Spleen (tissue), 13 donors: ENCODE measurements at places on chromosomes 5 and 9. TPM values are rescaled to one million over a fixed set of nuclear protein-coding genes. Genes with fewer than 3 reads are reported as not detected.
A peak's percentile ranks its signal among the peaks of the same experiment; 100 is the strongest.

ZNG1E gene
- 53.8 TPM for polyA plus RNA-seq

PROB1 gene
- polyA plus RNA-seq: 0.33 TPM

- no peak for DNase-seq
Observed at GRCh38 chr5:159178978-159179377, 30.4 kb downstream of the RNF145 start.

DNA sequence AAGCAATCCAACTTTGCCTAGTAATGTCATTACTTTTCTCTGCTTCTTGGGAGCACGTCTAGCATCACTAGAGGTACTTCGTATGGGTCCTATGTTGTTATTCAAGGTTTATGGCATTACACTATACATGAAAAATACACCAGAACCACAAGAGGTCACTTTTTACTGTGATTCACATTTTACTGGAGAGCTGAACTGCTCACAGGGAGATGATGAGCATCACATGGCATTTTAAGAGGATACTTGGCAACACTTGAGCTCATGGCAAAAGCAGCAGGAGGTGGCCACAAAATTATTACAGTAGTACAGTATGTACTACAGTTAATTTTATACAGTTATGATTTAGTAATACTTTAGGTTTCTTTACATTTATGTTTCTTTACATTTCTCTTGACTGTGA is 223.4 kb downstream of the PARP8 start:
- DNase-seq: no peak

DNA sequence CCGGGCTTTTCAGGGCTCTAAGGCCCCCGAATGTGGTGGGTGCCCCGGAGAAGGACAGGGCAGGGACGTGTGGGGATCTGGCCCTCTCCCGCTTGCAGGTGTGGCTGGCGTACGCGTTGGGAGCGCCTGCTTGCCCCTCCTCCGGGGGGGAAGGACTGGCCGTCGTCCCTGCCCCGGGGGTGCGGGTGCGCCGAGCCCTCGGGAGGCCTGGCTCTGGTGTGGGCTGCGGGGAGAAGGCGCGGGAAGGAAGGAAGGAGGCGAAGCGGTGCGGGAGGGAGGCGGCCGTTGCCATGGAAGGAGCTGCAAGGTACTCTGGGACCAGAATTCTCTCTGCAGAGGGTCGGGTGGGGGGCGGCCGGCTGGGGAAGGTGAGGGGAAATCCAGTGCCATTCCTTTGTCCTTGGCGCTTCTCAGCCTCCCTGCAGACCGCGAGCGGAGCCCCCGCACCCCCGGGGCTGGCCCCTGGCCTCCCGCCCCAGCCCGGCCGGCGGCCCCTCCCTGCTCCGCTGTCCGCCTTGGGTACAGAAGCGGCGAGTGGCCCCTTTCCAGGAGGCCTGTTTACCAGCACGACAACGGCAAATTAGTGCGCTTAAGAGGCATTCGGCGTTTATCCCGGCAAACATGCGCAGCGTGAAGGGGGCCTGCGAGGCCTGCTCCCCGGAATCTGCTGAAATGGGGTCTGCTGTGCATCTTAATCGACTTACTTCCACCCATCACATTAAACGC is 67.1 kb upstream of the UNC5A start:
- peak; percentile 54 for DNase-seq

- DNase-seq: no peak
Observed at GRCh38 chr5:93821891-93822415, 80.6 kb upstream of the POU5F2 start.

DNA sequence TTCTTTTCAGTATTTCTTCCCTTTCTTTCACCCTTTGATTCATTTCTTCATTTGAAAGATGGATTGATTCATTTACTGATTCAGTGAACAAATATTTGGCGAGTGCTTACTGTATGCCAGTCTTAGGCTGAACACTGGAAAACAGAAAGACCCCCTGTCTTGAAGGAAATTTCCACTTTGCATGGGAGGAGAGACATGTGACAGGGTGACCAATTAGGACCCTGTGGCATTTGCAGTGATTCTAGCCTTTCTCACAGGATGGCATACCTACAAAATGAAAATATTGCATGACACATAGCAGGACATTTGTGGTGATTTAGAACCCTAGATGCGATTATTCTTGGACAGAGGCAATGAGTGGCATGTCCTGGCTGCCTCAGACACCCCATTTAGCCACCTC is 407.2 kb upstream of the SGCD start:
- no peak for DNase-seq

- peak; percentile 56 for DNase-seq
Observed at GRCh38 chr9:93255994-93256877, 72.3 kb downstream of the WNK2 start.

DNA sequence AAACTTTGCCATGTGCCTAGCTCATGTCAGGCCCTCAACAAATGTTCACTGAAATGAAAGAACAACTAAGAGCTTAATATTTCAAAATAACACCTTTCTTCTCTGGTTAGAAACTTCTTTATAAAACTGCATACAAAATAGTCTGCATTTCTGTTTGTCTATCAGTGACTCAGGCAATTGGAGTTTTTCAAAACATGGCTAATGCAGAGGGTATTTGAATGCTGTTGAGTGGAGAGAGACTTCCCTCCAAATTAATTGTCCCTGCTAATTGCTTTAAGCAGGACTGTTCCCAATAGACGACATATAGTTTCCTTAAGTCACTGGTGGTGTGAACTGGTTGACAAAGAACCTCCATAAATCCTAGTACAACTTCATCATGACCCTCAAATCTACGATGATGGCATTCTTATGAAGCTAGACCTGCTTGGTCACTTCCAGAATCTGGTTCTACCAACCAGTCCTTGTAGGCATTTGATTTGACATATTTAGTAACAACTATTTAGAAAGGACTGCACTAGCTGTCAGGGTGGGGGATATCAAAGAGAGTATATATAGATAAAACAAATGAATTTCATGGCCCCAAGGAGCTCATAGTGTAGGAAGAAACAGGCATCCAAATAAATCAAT is 84.5 kb downstream of the PRLR start:
- DNase-seq: no peak
